ENCODE measurements at places on chromosomes 4 and X.
A peak's percentile ranks its signal among the peaks of the same experiment; 100 is the strongest.

- no peak for DNase-seq
These were observed 834.0 kb downstream of the C4orf33 start for GRCh38 chr4:129929984-129930383.

- no peak for DNase-seq
These were observed 11.9 kb downstream of the EXOC1 start for GRCh38 chr4:55865228-55865806.

DNA sequence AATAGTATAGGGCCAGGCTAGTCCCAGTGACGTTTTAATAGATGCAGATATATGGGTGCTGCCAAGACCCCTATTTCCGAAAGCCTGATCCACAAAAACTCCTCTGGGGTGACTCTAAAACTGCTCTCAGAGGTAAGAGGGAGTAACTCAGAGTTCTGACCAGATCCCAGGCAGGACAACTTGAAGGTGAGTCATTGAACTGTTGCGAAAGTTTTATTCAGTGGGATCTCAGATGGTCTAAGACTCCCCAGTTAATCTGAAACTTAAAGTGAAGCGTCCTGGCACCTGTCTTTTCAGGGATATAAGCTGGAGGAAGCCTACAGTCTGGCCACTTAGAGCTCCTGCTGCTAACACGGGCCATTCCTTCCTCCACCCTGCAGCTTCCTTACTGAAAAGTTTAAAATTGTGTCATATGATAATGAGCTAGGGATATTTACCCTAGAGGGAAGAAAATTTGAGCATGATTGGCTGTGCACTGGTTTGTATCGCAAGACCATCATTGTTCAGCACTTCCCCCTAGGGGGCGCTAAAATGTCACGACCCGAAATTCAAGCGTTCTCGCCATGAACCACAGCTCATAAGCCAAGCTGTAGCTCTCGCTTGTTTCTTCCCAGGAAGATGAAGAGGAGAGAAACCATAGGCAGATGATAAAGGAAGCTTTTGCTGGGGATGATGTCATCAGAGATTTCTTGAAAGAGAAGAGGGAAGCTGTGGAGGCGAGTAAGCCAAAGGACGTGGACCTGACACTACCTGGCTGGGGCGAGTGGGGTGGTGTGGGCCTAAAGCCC is 19.5 kb downstream of the UTP14A start:
- peak; percentile 76 for DNase-seq

DNA sequence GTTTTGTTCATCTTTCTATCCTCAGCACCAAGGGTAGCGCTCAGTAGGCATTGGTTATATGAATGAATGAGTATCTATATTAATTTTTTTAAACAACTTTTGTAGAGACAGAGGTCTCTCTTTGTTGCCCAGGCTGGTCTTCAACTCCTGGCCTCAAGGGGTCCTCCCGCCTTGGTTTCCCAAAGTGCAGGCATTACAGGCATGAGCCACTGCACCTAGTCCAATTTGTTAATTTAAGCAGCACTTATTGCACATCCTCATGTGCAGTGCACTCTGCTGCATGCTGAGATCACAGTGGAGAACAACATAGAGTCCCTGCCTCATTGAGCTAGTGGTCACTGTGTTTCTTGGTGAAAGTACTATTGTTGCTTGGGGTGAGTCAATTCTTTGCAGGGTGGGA is 94.4 kb downstream of the NHSL2 start:
- DNase-seq = no peak

DNA sequence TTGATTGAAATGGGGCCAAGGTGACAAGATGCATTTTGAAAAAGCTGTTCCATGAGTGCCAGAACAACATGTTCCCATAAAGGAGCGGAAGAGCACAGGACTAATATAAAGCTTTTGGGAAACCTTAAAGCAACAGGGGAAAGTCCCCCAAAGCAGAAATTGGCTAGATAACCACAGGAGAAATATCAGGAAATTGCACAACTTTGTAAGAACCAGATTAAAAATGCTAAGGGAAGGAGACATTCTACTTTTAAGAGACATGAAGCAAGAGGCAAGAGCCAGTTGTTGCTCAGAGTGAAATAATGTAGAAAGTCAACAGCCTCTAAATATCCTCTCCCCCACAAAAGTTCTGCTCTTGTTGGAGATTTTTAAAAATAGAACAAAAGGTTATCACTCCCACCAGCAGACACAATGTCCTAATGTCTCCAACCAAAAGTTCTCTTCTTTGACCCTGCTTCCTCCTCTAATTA is 85.2 kb upstream of the LNX1 start:
- no peak for DNase-seq

DNA sequence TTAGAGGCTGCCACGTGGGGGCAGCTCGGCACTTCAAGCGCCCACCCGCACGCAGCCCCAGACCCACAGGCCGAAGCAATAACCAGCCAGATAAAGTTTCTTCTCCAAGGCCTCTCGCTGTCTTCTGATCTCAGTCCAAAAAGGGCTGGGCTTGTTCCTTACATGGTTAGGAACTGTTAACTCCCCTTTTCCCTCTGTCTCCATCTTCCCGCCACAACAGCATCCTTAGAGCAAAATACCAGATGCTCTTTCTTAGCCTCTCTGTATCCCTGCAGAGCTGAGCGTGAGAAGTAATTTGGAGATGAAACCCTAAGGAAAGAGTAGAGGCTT is 23.4 kb upstream of the KIAA1210 start:
- DNase-seq = no peak

DNA sequence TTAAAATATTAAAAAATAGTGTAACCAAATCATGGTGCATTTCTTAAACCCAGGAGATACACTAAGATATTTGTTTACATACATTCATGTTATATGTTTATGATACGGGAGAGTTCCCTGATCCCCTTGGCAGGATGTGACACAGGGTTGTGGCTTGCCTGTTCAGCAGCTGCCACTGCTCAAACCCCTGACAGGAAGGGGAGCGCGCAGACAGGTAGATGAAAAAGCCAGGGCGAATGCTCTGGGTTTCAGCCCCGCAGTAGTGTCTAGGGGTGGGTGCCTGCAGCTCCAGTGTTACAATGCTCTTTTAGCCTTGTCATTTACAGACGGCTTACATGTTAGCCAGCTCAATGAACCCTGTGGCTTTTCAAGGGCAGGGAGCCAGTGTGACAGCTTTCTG is 1343.8 kb upstream of the IGFBP7 start:
- DNase-seq = no peak

DNA sequence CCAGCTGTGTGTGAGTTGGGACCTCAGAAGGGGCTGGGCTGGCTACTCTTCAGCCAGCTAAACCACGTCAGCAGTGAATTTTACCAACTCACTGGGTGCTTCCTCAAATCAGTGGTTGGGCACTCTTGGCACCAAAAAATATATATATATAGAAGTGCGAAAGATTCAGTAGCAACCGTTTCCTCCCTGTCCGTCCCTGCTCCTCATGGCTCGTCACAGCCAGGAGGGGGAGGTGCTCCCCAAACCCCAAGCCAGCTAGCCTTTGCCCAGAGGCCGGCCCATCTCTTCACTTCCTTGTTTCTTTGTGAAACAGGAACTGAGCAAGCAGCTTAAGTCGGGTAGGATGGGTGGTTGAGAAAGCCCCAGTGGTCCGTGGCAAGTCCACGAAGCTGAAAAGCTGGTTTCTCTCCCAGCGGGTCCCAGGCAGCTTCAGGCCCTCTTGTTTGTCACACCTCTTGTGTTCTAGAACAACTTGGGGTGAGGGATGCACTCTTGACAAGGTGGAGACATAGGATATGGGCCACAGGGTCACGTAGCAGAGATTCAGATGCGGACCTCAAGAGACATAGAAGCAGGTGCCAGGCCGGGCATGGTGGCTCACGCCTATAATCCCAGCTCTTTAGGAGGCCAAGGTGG is 6.8 kb upstream of the SASH3 start:
- DNase-seq = peak; percentile 70

DNA sequence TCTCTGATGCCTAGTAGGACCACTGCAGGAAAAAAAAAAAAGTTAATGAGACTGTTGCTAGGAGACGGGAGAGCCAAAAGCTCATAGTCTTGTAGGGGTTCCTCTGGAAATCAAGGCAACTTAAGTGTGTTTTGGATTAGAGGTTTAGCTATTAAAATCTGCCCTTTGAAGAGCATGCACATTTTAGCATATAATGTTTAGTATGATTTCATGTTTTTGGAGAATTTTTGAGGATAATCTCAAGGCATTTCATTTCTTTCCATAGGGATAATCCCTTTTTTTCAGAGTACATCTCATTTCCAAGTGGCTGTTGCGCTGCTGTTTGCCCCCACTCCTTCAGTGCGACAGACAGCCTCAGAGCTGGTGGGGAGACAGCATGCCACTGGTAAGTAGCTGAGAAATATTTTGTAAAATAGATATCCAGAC is at the start of gene LINC00632:
Gene LINC00632 (plus strand): TSS at position 339 of the 426 bp plus-strand sequence.
- DNase-seq = no peak

GRCh38 chrX:81259020-81259713 is 57.3 kb downstream of the SH3BGRL start:
- no peak for DNase-seq

DNA sequence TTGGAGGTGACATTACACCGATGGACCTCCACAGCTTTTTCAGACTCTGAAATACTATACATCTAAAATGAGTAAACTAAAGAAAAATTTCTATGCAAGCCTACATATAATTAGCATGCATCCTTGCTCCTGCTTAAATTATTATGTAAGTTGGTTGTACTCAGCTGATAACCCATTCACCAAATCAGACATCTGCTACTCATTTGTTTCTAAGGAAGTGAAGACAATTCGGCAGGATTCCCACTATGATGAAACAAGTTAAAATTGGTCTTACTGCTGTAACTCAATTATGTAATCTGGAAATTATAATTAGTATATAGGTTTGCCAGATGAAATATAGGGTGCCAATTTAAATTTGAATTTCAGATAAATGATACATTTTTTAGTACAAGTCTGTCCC is 59.5 kb upstream of the FGF13 start:
- DNase-seq = no peak

DNA sequence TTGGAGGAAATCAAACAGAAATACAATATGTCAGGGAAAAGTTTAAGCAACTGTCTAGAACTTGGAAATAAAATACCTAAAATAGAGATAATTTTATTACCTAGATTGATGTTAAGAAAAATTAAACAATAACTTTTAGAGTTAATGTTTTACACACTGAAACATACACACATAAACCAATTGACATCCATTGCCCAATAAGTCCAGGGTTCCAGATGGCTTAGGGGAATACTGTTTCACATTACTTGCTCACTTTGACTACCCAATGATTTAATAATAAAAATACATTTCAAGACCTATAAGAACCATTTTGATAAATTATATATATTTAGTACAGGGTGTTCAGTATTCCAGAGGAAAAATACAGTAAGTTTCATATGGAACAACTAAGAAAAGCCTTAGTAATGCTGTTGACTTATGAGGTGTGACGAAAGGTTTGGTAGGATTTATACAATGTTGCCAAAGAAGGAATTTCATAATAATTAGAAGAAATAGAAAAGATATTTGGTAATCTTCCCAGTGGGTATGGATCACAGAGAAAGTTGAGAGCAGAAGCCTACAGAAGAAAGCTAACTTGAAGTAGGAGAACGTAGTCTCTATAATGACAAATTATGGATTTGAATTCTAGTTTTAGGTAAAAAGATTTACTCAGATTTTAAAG is 23.0 kb upstream of the UGT2B4 start:
- DNase-seq = no peak

DNA sequence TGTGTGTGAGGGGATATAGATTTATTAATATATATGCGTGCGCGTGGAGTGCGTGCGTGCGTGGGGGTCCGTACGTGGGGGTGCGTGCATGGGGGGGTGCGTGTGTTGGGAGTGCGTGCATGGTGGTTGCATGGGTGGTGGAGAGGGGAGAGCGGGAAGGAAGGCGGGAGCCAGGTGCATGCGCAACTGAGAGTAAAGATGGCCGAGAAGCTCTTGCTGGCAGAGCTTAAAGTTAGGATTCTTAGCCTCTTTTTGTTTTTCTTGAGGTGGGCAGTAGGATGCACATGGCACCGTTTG is 45.8 kb downstream of the TEX13B start:
- DNase-seq = no peak

- no peak for DNase-seq
These were observed 33.5 kb upstream of the ELF2 start for GRCh38 chr4:139210486-139210885.

- no peak for DNase-seq
These were observed 48.9 kb downstream of the RGS12 start for GRCh38 chr4:3341760-3342159.

- DNase-seq = no peak
These were observed 392.3 kb upstream of the GALNT7 start for GRCh38 chr4:172776203-172776861.

DNA sequence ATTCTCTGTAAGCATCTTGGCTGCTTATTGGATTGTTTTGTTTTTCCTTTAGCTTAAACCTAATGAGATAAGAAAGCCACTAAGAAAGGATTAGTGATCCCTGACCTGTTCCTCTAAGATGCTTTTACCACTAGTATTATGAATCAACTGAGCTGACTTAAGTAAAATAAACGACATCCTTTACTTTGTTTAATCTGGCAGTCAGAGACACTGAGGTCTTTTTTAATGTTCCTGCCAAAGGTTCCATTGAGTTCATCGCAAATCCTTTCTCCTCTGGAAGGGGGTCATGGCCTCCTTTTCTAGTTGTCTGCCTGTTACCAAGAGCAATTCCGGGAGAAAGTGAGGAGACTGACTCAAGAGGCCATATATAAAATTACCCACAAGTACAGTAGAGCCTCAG is 1038.3 kb upstream of the SLIT2 start:
- DNase-seq = no peak

GRCh38 chr4:146437778-146438177 is 84.0 kb downstream of the SLC10A7 start:
- DNase-seq = no peak

DNA sequence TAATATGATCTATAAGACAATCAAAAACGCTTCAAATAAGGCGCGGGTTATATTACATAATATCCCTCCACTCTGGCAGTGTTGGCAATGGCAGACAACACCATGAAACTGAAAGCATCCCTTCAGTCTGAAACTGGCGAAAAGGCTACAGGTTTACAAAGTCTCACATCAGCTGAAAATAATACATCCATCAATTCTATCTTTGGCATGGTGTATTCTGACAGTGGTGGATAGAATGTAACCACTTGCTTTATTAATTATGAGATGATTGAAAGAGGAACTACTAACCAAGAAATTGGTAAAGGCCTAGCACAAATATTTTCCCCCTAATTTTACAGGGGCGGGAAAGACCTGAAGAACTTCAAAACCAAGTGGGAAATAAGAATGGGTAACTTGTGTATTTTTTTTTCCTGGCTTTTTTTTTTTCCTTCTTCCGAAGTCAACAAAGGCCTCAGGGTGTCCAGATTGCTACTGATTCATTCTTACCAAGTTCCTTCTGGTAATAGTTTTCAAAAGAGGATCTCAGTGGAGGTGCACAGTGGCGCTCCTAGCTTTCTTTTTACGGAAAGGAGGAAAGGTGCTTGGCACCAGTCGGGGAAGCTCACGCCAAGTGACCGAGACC is 728 bp downstream of the UBA6 start:
- DNase-seq = no peak

GRCh38 chr4:74466242-74466641 is 21.3 kb downstream of the AREG start:
- no peak for DNase-seq

Data from activated CD4-positive, alpha-beta memory T cell treated with anti-CD3 and anti-CD28 coated beads for 36 hours (primary cell).